Non-pigmented ciliary epithelial cell (primary cell): ENCODE measurements at places on chromosomes 4 and X.
A peak's percentile ranks its signal among the peaks of the same experiment; 100 is the strongest.

GRCh38 chr4:177803151-177803550 is 360.9 kb upstream of the AGA start:
- no peak for DNase-seq

DNA sequence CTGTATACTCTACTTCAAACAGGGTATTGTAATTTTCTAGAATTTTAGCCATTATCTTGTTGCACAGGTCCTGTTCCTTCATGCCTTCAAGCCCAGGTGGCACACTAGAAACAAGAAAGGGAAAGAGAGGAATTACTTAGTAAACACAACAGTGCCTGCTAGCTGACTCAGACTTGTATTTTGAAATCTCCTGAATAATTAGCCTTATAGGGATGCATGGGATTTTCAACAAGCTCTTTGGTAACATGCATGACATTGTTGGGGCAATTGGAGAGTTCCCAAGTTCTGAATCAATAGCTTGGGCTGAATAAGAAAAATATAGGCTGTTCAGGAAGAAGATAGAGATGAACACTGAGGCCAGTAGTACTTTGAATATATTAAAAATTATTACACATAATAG is 118.8 kb downstream of the FAM13A start:
- DNase-seq, result peak; percentile 87

GRCh38 chr4:96730432-96730831 is 890.5 kb downstream of the PDHA2 start:
- no peak for DNase-seq

DNA sequence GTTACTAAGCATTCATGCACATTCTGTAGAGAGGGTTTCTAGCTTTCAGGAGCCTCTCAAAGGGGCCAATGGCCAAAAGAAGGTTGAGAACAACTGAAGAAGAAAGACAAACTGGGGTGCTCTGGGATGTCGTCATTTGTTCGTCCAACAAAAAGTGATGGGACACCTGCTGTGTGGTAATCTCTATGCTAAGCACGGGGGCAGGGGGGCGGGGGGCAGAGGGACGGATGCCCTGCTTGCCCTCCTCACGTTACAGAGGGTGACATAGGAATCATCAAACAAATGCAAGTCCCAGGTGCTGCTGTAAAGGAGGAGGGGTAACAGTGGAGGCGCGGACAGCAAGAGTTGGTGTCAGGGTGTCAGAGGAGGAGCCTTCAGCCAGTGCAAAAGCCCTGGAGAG is 12.8 kb upstream of the CRMP1 start:
- no peak for DNase-seq

DNA sequence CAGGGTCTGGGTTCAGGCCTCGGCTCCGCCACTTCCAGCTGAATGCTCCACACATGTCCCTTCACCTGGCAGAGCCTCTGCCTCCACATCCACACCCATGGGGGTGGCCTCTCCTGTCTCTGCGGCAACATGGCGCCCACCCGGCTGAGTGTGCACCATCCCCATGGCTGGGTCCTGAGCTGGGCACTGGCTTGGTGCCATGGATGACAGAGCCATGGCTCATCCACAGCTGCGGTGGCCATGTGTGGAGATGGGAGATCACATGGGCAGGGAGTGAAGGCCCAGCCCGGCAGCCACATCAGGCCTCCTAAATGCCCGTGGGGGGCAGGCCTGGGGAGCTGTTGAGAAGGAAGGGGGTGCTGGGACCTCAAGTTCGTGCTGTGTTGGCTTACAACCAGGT is 213.7 kb downstream of the AFAP1 start:
- no peak for DNase-seq

DNA sequence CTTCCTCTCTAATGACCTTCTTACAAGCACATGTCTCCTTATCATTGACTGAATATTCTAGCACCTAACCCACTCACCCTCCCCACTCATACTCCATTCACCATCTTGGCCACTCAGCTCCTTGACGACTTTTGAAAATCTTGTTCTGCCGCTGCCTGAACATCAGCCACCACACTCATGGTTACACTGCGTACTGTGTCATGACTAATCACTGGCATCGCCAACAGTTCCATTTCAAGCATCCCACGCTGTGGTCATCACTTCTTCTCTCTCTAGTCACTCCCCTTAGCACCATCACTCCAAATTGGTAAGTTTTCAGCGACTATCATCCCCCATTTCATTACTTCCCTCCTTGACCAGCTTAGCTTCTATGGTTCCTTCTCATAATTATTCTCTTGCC is 352.8 kb downstream of the MAPK10 start:
- no peak for DNase-seq

DNA sequence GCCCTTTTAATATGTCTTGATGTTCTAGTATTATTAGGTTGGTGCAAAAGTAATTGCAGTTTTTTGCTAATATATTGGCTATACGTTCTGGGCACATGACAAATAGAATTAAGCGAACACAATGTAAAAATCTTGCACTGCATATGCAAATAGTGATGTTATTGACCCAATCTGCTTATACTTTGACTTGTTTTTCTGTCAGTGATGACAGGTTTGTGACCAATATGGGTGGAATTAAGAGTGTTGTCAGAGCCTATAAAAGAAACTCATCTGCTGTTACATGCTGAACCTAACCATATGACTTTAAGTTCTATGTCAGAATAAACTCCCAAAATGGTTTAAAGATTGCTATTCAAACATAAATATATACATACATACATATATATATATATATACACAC is 30.7 kb upstream of the HPGD start:
- no peak for DNase-seq

- DNase-seq, result peak; percentile 88
Observed at GRCh38 chr4:111512081-111512783, 633.0 kb upstream of the FAM241A start.

- no peak for DNase-seq
Observed at GRCh38 chr4:95985051-95985450, 145.2 kb downstream of the PDHA2 start.

DNA sequence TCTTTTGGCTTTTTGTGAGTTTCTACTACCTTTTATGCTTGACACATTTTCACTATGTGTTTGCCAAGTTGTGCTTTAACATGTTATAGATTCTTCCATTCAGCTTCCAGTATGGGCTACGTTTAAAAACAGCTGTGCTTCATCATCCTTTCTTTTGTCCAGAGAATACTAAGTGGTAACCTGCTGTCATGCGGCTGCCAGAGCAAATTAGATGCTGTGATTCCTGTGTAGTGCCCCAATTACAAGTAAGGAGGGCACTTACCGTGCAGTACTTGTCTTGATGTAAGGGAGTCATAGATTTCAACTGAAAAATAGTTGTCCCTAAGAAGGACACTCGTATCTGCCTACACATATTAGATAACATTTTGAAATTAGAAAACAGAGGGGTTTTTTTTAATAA is 531.8 kb upstream of the GALNTL6 start:
- no peak for DNase-seq
